Epithelial cell of prostate (primary cell): ENCODE measurements at places on chromosomes 11 and 22.

- DNase-seq = no peak
These were observed at the start of gene GNAZ for GRCh38 chr22:23070418-23071229. GNAZ (plus strand) TSS chr22:23070519; CDS start chr22:23095696, 25,177 bp downstream.

GRCh38 chr22:29998627-29999384 lies 81.5 kb upstream of the HORMAD2 start:
- DNase-seq = no peak

- no peak for DNase-seq
These were observed 131.8 kb downstream of the TRIM44 start for GRCh38 chr11:35794333-35794732.

- DNase-seq = no peak
These were observed 18.2 kb downstream of the IFT27 start for GRCh38 chr22:36757668-36758211.

GRCh38 chr11:105092256-105093239 lies 47.0 kb downstream of the CARD18 start:
- DNase-seq = peak; percentile 16

- no peak for DNase-seq
These were observed 516 bp downstream of the NEU3 start for GRCh38 chr11:74989260-74989638.

DNA sequence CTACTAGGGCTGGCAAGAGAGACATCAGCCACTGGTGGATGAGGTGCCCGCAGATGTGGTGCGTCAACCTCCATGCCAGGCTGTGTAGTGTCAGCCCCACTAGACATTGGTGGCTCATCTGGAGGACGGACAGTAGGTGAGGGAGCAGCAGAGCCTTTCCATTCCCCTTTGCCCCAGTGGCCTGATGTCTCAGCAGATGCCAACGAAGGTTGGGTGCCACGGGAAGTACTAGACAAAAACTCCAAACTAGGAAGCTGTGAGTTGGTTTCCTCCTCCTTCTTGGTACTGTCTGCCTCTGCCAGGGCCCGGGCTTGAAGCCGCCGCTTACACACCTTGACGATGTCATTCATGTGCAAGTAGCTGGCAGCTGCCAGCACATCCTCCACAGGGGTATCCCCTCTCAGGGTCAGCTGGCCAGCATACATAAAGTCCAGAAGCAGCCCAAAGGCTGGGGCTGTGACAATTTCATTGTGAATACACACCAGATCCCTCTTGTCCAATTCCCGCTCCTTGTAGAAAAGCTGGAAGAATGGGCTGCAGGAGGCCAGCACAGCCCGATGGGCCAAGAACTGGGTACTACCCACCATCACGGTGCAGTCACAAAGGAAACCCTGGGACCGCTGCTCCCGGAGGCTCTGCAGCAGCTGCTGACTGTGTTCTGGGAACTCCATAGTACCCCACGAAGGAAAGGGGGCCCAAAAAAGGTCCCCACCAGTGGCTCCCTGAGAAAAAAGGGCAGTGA lies 795 bp downstream of the ZBTB3 start:
- no peak for DNase-seq

GRCh38 chr11:134913391-134913790 lies 501.3 kb upstream of the B3GAT1 start:
- DNase-seq = no peak

DNA sequence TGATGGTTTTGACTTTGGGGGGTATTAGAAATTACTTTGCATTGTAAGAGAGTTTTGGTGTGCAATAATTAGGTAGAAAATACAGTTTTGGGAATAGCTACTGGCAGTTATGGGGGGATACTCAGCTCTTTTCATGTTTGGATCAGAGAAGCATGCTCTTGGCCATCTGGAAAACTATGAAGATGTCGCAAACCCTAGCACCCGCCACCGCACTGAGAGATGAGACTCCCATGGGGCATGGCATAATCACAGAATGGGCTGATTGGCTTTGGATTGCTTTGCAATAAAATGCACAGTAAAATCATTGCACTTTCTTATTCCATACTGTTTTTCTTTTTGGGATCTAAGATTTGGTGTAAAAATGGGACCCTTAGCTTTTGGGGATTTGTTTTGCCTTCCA lies 43.5 kb upstream of the SLC5A12 start:
- no peak for DNase-seq

GRCh38 chr11:8641332-8641731 lies 41.1 kb downstream of the TRIM66 start:
- DNase-seq = no peak

GRCh38 chr11:114326151-114326550 lies 30.0 kb downstream of the NNMT start:
- no peak for DNase-seq

GRCh38 chr22:24976442-24977218 lies 24.1 kb downstream of the KIAA1671 start:
- DNase-seq = no peak

DNA sequence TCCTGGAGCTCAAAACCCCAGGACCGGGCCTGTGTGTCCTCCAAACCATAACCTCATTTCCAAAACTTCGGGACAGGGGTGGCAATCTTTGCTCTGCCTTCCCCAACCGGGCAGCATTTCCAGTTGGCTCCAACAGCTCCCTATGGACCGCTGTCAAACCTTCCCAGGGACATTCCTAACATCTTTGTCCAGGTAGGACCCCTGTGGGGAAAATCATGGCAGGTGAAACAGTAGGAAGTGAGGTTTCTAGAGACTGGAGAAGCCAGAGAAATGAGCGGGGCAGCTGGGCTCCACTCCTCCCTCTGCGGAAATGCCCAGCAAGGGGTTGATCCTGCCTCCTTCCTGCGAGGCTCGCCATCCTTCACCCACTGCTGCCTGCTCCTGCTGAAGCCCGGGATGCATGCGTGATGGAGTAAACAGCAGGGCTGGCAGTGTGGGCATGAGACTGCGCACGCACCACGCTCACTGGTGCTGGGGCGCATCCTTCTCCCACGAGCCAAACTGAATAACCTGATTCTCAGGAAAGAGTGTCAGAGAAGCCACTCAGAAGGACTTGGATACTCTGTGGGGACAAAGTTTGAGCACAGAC lies 136.4 kb downstream of the BUD13 start:
- no peak for DNase-seq

- no peak for DNase-seq
These were observed 14.5 kb downstream of the DCHS1 start for GRCh38 chr11:6640985-6641701.

DNA sequence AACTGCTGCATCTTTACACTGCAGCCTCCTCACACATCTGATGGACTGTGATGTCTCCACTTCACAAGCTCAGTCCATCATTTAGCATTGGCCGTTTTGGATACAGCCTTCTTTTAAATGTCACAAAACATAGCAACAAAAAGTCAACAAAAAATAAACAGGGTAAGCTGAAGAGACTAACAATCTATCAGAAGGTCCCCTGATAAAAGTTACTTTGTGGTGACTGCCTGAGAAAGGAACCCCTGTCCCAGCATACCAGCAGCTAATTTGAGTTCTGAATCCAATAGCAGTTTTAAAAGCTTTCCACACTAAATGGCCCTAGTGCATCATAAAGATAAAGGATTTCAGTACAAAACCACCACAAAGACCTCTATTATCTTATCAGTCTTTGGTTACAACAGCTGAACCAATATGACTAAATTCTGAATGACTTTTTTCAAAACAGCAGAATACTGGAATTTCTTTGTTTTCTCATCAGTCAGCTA lies 162.4 kb downstream of the SOX6 start:
- DNase-seq = no peak

GRCh38 chr11:13776134-13776815 lies 107.8 kb downstream of the FAR1 start:
- DNase-seq = no peak

- no peak for DNase-seq
These were observed 12.1 kb upstream of the ARHGAP8 start for GRCh38 chr22:44740307-44740706.

DNA sequence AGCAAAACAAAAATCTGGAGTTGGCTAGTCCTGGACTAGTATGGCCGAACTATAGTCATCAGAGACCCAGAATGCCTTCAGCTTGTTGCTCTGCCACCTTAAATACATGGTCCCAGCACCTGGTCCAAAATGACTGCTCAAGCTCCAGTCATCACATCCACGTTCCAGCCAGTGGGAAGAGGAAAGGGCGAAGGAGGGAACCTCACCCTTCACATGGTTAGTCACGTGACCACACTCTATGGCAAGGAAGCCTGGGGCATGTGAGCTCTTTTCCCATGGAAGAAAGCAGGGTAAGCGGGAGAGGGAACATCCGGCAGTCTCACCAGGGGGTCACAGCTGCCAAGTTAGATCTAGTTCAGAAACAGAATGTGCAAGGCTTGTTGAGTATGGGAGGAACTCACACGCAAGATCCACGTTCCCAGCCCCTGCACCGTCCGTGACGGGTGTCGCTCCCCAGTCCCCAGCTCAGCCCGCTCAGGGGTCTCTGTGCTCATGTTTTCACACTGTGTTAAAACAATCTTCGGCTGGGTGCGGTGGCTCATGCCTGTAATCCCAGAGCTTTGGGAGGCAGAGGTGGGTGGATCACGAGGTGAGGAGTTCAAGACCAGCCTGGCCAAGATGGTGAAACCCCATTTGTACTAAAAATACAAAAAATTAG lies 1.9 kb upstream of the ANO9 start:
- no peak for DNase-seq

GRCh38 chr11:114773541-114774338 lies 95.4 kb downstream of the NXPE2 start:
- DNase-seq = no peak

DNA sequence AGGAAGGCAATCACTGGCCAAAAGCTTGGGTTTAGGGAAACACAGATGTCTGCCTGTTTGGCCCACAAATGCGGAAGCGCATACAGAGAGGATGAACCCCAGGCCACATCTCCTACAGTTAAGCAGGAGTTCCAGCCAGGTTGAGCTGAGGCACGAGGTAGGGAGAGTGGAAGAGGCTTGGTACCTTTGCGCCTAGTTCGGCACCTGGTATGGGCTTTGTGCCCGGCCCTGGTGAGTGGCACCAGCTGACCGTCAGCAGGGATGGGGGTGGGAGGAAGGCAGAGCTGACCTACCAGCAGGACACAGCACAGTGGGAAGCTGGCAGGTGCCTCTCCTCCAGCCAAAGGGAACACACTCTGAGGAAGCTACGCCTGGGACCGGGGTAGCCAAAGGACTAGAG lies 57.6 kb downstream of the KCNC1 start:
- DNase-seq = no peak

- DNase-seq = no peak
These were observed 9.2 kb downstream of the FBLN1 start for GRCh38 chr22:45511847-45512261.

DNA sequence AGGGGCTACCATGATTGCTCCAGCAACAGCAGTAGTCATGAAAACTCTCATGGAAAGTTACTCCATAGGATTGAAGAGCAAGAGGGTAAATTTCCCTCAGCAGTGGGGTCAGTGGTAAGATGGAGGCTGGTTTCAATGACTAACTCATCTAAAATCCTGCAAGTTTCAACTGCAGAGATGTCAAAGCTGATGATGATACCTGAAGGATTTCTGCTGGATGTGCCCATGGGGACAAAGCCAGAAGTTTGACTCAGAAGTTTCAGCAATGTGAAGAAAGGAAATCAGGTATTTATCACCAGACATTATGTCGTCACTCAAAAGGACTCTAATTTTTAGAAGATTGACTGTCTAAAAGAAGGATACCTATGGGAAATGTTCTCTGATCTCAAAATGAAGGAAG lies 29.1 kb downstream of the RAB38 start:
- DNase-seq = no peak

DNA sequence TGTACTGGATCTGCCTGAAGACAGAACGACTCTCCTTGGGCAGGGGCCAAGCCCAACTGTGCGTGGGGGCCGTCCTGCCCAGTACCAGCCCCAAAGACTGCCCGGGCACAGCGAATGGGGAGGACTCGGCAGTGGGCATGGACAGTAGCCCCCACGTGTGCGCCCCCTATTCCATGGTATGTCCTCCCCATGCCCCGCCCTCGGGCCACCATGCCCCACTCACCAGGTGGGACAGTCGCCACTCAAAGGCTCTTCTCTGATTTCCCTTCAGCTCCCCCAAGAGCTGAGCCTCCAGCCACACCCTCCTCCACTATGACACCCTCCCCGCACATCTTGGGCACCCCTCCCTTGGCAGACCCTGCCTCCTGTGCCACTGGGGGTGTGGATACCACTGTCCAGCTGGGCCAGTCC lies 43.5 kb downstream of the GNB1L start:
- DNase-seq = no peak

GRCh38 chr11:57248780-57249383 lies 11.8 kb upstream of the APLNR start:
- DNase-seq = no peak

DNA sequence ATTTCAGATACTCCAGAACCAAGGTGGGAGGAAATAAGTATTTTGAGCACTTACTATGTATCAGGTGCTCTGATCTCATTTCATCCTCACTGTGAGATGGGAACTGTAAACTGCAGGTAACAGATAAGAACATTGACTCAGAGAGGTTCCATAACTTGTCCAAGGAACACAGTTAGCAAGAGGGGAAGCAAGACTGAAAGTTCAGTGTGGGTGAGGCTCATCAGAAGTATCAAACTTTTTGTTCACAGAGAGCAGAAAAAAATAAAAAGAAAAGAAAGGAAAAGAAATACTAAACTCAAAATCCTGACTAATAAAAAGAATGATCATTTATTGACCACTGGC lies 37.1 kb downstream of the RAB30 start:
- no peak for DNase-seq

GRCh38 chr11:113991718-113992458 lies 17.0 kb downstream of the HTR3A start:
- no peak for DNase-seq

GRCh38 chr11:76664578-76665061 lies 5.9 kb downstream of the LRRC32 start:
- DNase-seq = no peak

DNA sequence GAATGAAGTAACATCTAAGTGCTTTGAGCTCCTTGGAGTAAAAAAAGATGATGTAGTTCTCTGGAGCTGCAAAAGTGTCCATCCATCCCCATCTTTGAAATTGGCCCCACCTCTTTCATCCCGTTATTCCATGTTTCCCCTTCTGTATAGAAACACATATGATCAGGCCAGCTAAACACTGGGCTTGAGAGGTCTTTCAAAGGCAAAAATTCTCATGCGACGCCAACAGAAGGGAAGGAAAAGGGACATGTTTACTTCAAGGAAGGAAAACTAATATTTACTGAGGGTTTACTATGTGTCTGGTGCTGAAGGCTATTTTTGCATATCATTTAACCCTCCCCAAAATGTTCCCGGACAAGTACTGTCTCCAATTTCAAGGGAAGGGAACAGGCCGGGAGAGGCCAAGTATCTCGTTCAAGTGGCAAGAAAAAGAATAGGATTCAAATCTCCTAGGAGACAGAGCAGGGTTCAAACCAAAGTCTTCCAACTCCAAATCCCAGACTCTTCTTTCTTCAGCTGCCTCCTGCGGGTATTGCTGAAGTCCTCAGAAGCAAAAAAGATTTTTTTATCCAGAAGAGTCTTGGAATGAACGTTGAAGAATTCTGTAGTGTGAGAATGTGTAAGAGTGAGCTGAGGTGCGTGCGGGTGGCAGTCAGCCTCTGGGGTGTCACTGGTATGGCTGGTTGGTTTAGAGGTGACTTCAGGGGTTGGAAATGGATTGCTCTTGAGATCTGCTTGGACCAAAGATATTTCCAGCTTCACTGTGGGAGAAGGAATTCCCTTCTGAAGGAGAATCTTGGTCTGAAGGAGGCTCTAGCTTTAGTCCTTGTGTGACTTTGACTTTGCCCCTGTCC lies 10.1 kb downstream of the TECTA start:
- no peak for DNase-seq
